ENCODE measurements at places on chromosomes 2 and 18.
A peak's percentile ranks its signal among the peaks of the same experiment; 100 is the strongest.

GRCh38 chr2:214127571-214127970 lies 283.3 kb upstream of the VWC2L start:
- DNase-seq = no peak

DNA sequence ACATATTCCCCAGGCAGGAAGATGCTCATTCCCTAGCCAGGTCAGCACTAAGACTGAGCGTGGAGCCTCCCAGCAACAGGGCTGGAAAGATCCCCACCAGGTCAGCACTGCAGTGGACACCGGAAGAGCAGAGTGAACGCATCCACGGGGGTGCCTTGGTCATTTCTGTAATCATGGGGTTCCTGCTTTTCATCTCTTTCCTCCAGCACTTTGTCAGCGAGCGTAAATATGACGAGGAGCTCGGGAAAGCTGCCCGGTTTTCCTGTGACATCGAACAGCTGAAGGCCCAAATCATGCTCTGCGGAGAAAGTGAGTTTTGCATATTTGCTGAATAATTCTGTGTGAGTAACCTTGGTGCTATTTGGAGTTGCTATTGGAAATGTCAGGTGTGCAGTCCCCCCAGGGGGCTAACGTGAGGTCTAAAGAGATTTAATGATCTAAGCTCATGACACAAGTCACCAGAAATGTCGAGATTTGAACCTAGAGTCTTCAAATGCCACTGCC lies 40.1 kb downstream of the KCTD18 start:
- DNase-seq = no peak

DNA sequence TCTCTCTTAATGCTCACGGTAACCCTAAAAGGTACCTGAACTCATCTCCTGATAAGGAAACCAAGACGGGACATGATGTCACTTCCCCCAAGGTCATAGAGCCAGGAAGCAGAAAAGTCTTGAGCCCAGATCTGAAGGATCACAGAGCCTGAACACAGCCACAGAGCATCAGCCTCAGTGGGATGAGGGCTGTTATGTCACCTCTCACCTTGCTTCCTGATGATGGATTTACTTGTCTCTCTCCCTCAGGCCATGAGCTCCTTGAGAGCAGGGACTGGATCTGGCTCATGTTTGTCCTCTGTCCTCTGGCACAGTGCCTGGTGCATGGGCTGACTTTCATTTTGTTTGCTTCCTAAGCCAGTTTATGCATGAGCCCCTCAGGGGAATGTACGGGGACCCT lies 54.2 kb downstream of the SERTAD2 start:
- DNase-seq = no peak

- no peak for DNase-seq
Observed at GRCh38 chr2:221911890-221912289, 339.8 kb upstream of the EPHA4 start.

DNA sequence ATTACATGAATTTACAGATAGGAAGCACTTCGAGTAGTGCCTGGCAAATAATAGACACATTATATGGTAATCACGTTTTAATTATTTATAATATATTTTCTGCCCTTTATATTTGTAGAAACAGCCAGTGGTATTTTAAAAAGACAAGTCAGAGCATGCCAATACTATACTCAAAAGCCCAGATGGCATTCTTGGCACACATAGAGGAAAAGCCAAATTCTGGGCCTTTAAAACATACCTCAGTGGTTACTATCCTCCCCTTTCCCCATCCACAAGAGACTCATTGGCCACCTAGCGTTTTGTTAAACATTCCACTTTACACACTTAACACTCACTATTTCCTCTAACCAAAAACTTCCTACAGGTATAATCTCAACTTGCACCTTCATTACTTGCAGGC lies 63.3 kb upstream of the ZNF804A start:
- DNase-seq = no peak

DNA sequence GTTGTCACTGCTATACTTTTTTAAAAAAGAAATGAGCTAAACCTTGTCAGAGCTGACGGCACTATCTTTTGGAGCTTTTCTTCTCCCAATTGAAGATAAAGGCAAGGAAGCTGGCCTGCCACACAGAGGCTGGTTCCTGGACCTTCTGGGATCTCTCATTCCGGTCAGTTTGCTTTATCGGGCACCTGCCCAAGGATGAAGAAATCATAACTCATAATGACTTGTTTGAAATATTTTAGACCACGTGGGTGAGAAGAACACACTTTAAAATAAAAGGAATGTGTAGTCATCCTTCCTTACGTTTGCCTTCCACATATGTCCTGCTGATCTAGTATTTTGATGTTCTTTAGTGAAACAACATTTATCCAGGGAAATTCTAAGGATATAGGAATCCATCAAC lies 535.7 kb downstream of the DCC start:
- DNase-seq = no peak

DNA sequence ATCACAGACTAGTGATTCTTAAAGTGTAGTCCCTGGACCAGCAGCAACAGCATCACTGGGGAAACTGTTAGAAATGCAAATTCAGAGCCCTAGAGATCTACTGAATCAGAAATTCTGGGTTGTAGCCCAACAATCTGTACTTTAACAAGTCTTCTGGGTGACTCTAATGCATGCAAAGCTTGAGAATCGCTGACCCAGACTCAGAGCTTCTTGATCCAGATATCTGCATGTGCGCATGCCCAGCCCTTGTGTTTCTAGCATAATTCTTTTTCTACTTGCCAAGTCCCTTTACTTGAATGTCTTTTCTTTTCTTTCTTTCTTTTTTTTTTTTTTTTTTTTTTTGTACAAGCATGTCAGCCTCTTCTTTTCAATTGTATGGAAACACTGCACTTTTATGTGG lies 60.4 kb downstream of the FIGN start:
- DNase-seq = no peak

DNA sequence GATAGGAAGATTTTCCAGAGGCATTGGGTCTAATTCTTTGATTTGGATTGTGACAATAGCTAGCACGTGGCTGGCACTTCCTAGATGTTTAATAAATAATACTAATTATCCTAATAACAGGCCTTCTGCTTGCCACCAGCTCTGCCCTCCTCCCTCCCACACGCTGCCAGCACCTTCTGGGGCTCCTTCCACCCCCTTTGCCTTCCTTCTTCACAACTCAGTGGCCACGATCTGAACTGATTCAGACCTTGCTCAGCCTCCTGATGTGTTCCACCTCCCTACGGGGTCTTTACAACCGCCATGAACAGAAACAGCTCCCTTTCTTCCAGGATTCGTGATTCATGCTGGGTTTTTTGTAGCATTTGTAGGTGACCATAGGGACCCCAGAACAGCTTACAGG lies 310.3 kb upstream of the HS6ST1 start:
- DNase-seq = no peak

- DNase-seq = no peak
Observed at GRCh38 chr2:204127238-204127637, 190.7 kb downstream of the ICOS start.

DNA sequence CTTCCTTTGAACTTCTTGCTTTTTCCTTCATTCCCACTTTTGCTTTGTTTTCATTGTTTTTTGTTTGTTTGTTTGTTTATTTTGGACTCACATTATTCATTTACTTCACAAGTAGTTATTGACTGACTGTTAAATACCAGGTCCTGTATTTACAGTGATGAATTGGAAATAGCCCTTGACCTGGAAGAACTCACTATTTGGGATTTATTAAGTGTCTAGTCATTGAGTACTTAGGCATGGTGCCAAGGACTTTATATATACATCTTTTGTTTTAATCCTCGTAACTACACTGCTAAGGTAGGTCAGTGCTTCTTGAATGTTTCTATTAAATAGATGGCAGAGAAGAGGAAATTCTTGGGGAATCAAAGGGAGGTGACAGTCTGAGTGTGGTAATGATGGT lies 11.1 kb downstream of the SPOPL start:
- DNase-seq = no peak

GRCh38 chr2:43636621-43637020 lies 439 bp upstream of the PLEKHH2 start:
- DNase-seq = no peak

DNA sequence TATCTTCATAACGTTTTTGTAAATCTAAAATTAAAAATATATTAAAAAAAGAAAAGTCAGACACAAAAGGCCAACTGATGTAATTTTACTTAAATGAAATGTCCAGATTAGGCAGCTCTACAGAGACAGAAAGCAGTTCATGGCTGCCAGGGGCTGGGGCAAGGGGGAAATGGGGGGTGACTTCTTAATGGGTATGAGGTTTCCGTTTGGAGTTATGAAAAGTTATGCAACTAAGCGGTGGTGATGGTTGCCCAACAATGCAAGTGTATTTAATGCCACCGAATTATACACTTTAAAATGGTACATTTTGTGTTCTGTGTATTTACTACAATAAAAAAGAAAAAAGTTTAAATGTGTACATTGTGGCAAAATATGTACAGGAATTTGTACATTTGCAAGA lies 70.2 kb upstream of the TEX51 start:
- DNase-seq = no peak

- DNase-seq = no peak
Observed at GRCh38 chr2:120826716-120827410, 91.2 kb downstream of the GLI2 start.

- no peak for DNase-seq
Observed at GRCh38 chr2:11677136-11678055, 7.4 kb upstream of the NTSR2 start.

DNA sequence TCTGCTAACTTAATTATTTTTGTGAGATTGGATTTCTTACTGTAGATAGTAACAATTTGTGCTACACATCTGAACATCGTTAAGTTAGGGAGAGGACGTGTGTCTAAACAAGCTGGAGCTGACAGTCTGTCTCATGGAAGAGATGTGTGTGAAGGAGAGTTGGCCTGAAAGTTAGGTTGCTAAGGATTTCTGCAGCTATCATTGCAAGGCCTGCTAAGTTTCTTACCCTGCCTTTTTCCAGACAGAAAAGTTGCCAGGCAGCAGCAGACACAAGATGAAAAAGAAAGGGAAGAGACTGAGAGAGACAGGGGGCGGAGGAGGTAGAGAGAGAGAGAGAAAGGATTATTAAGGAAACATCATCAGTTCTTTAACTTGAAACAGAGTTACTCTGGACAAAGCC lies 4.1 kb upstream of the LRP1B start:
- DNase-seq = no peak

DNA sequence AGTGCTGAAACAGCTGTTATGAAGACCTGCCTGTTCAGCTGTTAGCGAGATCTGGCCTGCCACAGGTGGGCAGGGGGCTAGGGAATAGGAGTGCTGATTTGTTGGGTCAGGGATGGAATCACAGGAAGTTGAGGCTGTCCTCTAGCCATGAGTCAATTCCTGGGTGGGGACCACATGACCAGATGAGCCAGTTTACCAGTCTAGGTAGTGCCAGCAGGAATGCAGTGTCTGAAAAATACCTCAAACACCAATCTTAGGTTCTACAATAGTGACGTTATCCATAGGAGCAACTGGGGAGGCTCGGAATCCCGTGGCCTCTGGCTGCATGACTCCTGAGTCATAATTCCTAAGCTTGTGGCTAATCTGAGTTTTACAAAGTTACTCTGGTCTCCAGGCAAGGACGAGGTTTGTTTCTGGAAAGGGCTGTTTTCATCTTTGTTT lies 44.9 kb downstream of the DYSF start:
- no peak for DNase-seq

- peak; percentile 31 for DNase-seq
Observed at GRCh38 chr2:81061016-81061415, 756.5 kb upstream of the LRRTM1 start.

- DNase-seq = peak; percentile 11
Observed at GRCh38 chr18:46199515-46200147, 95.4 kb downstream of the HAUS1 start.

DNA sequence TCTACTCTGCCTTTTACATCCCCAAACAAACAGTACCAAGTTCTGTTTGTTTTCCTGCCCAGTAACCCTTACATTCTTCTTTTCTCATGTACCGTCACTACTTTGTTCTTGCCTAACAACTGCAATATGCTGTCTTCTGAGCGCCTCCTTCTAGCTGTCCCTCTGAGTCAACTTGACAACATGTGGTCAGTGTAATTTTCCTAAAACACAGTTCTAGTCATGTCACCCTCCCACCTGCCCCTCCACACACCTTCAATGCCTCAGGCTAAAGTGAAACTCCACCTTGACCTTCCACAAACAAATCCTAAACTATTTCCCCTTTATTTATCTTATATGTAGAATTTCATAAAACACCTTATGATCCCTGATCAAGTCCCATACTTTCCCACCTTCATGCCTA lies 124.6 kb upstream of the CD302 start:
- no peak for DNase-seq

DNA sequence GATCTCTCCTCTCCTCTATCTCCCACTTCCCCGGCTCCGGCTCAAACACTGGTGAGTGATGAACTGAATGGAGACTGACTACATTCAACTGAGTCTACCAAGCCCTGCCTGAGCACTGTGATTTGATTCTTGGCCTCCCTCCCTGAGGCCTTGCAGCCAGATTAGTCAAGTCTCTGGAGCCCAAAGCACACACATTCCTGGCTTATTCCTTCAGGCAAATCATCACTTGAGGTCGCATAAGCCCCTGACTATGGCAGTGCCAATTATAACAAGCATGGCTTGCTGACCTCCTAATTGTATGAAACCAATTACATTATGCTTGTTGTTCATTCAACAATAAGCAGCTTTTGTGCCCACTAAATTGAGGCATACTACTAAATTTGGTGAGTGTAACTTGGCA lies 34.6 kb downstream of the EFEMP1 start:
- DNase-seq = no peak

DNA sequence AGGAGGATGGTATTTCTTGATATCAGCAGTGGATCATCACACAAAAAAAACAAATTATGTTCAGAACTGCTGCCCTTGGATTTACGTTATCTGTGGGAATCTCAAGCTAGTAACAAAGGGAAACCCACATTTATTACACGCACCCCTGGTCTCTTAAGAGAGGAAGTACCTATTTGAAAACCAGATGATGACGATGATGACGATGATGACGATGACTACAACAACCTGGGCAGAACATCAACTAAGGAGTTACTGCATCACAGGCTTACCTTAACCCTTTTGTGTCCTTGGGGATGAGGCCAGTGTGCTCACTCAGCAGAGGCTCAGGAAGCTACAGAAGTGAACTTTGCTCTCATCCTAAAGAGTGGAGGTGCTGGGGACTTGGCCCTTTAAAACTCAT lies 169.4 kb downstream of the FSHR start:
- no peak for DNase-seq

DNA sequence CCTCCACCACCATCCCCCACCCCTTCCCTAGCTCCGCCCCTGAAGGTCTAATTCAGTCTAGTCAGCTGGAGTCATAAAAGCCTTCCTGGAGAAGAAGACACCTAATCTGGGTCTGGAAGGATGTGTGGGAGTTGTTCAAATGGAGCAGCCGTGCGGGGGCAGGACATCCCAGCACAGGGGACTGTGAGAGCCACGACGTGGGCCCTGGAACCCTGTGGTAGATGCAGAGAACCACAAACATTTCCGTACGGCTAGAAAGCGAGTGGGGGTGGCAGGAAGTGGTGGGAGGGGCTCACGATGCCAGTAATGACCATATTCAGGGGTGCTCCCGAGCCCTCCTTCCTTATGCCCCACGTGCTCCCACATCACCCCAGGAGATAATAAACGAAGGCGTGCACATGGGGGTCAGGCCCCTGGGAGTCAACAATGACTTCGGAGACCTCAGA lies 20.9 kb upstream of the COL6A3 start:
- DNase-seq = no peak

- DNase-seq = no peak
Observed at GRCh38 chr2:152161598-152161997, 14.0 kb downstream of the STAM2 start.

Data from NCI-H345 (cell line).